ENCODE measurements at places on chromosomes 7 and 10.

- no peak for DNase-seq
Measured at GRCh38 chr7:75722373-75722772, 16.4 kb downstream of the HIP1 start.

DNA sequence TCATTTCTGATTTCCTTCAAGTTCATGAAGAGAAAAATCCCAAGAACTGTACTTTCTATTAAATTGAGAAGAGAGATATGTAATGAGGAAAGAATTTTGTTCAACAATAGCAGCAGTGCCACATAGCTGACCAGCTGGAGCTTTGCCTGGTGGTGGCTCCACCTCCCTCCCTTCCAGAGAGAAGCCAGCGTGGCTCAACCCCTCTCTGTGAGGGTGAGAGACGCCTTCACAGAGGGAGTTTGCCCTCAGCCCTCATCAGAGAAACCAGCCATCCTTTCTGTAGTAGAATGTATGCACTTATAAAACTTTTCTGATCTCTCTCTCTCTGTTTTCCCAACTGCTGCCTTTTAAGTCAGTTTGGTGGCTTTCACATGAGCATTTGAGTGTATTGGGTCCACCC is 20.5 kb upstream of the COL1A2 start:
- DNase-seq = no peak

DNA sequence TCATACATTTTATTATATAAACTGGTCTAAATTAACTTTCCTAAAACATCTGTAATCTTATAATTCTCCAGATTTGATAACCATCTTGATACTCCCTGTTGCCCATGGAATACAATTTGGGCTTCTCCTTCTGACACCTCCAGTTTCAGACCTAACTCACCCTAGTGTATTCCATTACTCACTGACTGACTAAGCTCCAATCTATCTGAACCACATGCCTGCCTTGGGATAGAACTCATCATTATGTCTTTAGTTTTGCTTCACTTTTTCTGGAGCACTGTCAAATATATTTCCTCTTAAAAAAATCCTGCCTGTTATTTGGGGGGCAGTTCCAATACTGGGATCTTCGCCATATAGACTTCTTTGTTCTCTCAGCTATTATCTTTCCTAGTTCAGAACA is 4.9 kb upstream of the FOXP2 start:
- no peak for DNase-seq

- DNase-seq = no peak
Measured at GRCh38 chr10:61635932-61636331, 26.8 kb upstream of the CABCOCO1 start.

DNA sequence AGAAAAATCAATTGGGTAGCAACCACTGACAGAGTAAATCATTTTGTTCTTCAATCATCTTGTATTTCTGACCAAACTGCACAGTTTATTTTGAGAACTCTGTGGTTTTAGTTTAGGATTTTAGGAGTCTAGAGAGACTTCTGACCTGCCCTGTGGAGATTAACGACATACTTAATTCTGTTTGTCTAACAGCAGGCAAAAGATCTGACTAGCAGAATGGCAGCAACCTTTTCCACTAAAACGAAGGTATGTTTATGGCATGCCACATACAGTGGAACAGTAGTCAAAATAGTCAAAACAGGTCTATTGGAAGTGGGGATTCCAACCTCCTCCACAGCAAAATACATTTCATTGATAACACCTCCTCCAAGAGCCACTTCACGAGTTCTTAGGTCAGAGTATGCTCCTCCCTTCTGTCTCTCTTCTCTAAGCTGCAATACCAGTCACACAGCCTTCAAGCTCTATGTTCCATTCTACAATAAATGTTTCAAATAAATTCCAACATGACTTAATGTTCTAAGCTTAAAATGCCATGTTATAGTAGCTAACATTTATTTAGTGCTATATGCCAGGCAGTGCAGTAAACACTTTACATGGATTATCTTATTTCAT is 34.4 kb downstream of the NRCAM start:
- no peak for DNase-seq

DNA sequence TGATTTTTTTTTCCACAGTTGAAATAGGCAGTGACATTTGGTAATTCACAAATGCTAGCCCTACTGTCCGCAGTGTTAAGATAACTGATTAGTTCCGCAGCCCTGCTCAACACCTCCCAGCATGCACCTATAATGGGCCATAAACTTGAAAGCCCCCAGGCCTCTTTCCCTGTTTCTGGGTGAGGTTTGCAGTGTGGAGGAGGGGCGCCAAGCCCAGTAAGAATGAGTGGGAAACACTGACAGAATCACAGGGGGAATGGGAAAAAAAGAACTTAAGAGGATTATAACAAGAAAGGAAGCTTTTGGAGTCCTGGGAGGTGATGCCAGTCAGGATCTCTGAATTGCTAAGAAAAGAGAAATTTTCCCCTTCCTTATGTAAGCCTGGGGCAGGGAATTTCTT is 39.6 kb upstream of the SP8 start:
- no peak for DNase-seq

DNA sequence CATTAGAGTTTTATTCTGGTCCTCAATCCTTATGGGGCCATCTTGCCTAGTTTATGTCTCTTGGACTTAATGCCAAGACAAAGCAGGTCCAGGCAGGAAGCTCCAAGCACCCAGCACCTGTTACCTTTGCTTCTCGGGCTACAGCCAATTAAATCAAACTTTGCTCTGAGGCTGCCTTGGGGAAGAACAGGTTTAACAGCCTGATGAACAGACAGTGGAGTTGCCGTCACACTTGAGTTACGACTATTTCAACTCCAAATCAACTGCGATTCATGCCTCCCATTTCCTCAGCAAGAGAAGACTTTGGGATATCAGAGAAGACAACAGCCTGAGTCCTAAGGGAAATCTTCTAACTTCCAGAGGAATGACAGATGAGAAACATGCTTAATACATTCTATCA is 62.2 kb downstream of the XPNPEP1 start:
- no peak for DNase-seq

DNA sequence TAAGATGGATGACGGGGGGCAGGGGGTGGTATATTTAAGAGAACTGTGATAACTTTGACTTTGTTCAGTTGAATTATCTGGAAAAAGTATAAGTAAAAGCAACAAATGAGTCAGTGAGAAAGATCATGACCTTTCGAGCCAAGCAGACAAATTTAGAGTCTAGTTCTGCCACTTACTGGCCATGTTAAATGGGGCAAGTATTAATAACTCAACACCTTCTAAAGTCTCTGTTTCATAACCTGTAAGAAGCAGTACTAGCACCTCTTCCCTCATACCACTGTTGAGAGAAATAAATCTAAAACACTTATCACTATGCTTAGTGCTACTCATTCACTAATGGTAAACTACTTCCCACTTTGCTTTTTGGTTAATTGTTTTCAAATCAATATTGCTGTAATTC is 604.4 kb upstream of the LRRN3 start:
- DNase-seq = no peak

DNA sequence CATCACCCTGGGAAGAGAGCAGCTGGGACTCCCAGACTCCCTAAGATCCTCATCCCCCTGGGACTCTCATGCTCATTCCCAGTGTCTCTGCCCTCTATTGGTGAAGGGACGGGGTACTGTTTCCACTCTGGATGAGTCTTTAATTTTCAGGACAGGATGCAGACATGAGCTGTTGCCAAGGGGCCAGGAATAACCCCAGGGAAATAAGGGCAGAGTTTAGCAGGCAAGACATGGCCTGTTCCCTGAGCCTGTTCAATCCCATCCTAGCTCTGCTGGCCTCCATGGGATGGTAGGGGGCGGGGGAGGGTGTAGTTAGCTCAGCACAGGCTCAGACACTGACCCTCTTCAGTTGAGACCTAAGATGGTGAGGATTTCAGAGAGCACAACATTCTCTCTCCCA is 14.0 kb downstream of the C10orf105 start:
- DNase-seq = no peak

DNA sequence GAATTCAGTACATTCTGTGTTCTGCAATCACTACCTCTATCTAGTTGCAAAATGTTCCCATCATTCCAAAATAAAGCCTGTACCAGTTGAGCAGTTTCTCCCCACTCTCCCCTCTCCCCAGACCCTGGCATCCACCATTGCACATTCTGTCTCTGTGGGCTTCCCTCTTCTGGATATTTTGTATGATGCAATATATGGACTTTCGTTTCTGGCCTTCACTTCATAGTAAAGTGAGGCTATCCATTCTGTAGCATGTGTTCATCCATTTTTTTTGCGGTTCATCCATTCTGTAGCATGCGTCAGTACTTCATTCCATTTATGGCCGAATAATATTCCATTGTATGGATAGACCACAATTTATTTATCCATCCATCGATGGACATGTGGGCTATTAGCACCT is 9.5 kb upstream of the CYP3A4 start:
- no peak for DNase-seq

DNA sequence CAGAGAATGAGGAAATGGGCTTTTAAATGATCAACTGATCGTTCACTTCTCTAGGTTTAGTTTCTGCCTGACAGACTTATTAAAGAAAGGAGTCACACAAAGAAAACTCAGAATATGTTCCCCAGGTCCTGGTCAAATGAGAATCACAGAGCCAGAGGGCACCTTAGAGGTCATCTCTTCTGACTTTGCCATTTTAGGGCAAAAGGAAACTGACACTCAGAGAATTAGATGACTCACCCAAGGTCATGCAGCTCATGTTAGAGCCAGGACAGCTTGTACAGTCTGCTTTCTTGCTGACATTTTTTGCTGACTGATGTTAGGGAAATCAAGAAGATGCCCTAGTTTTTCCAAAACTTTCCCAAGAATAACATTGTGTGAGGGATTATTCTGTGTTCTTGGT is 312.7 kb upstream of the SP8 start:
- DNase-seq = no peak

GRCh38 chr10:97039538-97040247 is 146.1 kb downstream of the SLIT1 start:
- DNase-seq = no peak
